Activated naive CD8-positive, alpha-beta T cell treated with anti-CD3 and anti-CD28 coated beads, Interleukin-2, amount 50 U/mL, for 24 hours (primary cell): ENCODE measurements at places on chromosomes 4 and X.

DNA sequence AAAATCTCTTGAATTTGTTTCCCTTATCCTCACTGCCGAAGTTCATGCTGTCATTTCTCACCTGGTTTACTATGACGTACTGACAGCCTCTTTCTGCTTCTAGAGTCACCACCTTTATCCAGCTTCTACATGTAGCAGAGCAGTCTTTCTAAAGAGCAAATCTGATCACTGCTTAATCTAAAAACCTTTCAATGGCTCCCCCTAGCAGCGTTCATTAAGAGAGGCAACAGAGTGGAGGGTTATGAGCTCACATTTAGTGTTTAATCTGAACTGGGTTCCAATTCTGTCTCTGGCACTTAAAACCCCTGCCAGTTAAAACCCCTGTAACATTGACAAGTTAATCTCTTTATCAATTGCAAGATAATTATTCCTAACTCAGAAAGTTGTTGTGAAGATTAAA is 4.4 kb downstream of the RBPJ start:
- peak overlapping the region; percentile 65 for H3K4me3 ChIP-seq
- no peaks in the 10 kb centered on the region for H3K27me3 ChIP-seq
- no peak for DNase-seq

- peak overlapping the region; percentile 44 for H3K4me3 ChIP-seq
- H3K27me3 ChIP-seq, result no peaks in the 10 kb centered on the region
- peaks cover 22% of the 10 kb centered on the region for H3K36me3 ChIP-seq
- peak; percentile 81 for DNase-seq
Measured at GRCh38 chr4:40283968-40284367, 51.2 kb upstream of the CHRNA9 start.

DNA sequence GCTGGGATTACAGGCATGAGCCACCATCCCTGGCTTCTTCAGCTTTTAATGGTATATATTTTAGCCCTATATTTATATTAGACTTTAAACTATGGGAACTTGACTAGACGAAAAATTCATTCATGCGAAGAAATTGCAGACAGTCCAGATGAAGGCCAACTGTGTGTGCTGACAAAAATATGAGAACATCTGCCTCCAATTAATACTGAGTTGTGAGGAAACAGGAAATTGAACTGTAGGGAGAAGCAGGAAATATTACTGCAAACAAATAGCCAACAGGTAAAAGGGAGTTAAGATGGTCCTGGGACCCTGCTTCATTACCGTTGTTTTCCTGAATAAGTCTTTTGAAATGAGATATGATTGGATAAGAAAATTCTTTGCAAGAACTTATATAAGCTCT is 26.3 kb downstream of the MGARP start:
- no peaks in the 10 kb centered on the region for H3K27me3 ChIP-seq
- no peak overlapping the region for H3K4me3 ChIP-seq
- no peak for DNase-seq

DNA sequence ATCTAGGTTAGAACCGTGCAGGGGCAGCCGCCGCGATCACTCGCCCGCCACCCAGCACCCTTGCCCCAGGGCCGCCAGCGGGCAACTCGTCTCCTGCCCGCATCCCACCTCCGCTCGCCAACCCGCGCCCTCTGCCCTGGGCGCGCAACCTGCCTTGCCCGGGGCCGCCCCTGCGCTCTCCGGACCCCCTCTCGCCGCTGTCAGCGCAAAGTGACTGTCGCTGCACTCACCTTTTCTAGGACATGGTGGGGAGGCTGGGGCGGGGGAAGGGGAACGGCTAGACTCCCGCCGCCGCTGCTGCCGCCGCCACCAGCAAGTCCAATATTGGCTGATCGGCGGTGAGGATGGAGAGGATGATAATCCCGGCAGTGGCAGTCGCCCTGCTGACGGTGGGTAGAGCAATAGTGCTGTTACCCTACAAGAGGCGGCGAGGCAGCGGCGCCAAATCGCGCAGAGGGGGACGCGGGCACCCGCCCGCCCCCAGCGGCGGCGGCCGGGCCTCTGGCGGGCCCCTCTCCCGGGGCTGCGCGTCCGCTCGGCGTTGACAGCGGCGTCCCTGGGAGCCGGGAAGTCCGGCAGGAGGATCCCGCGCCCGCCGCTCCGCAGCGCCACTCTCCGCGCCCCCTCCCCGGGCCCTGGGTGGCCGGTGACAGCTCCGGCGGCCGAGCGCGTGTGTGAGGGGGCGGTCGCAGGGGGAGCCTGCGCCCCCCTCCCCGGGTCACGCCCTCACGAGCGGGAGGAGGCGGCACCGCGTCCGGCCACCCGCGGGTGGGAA is 2.3 kb upstream of the NR3C2 start:
- peaks cover 4% of the 10 kb centered on the region for H3K27me3 ChIP-seq
- peaks cover 42% of the 10 kb centered on the region for H3K4me1 ChIP-seq
- peak; percentile 42 for DNase-seq
- H3K27ac ChIP-seq, result peak overlapping the region; percentile 59
- no peaks in the 10 kb centered on the region for H3K36me3 ChIP-seq

DNA sequence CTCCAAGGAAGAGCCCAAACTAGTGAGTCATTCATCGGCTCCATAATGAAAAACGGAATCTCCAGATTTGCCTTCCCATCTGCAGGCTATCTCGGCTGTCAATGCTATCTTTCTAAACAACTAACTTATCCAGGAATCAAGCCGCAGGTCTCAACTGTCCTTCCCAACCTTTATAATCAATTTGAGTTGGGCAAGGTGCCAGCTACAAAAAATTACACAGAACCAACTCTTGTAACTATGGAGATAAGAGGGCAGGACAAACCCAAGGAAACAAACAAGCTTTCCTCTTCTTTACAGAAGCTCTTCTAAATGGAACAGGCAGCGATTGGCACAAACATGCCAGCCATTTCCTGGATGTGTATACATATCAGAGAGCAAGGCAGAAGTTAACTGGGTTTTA is 61.2 kb upstream of the RAI2 start:
- H3K36me3 ChIP-seq, result no peaks in the 10 kb centered on the region
- no peaks in the 10 kb centered on the region for H3K27me3 ChIP-seq
- H3K27ac ChIP-seq, result no peak overlapping the region
- no peak for DNase-seq
- peaks cover 4% of the 10 kb centered on the region for H3K4me1 ChIP-seq

GRCh38 chr4:30836231-30836630 is 116.1 kb downstream of the PCDH7 start:
- no peaks in the 10 kb centered on the region for H3K36me3 ChIP-seq
- H3K27ac ChIP-seq, result no peak overlapping the region
- no peaks in the 10 kb centered on the region for H3K4me1 ChIP-seq

- H3K4me3 ChIP-seq, result no peak overlapping the region
- H3K4me1 ChIP-seq, result peaks cover 2% of the 10 kb centered on the region
- DNase-seq, result no peak
Measured at GRCh38 chrX:65463550-65463949, 71.0 kb downstream of the LAS1L start.

GRCh38 chr4:67809502-67809901 is 55.3 kb upstream of the GNRHR start:
- no peak overlapping the region for H3K27ac ChIP-seq
- no peaks in the 10 kb centered on the region for H3K27me3 ChIP-seq
- H3K4me1 ChIP-seq, result no peaks in the 10 kb centered on the region

DNA sequence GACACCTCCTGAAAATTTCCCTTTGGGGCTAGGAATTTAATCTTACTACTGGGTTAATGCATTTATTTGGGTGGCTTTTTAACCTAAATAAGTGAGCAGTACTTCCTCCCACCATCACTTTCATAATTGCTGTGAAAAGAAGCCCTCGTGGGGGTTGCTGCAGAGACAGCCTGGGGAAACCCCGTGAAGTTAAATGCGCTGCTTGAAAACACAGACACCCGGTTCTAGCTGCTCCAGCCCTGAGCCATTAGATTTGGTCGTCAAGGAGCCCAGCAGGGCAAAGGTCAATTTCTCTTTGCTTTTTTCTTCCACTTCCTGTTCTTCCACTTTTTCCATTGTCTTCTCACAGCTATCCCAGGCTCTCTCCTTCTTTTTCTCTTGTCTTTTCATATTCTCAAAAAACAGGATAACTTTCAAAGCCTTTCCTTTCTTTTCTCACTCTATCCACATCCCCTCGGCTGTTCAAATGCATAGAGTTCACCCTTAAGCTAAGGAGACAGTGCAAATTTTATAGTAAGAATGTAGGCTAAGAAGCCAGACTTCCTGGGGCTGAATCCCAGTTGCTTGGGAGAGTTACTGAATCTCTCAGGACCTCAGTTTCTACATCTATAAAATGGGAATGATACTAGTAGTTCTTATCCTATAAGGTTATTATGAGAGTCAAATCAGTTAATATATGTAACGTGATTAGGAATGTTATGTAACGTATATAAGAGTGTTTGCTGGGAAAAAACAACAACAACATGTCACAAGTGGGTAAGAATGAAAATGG is 91.5 kb upstream of the ZNF827 start:
- no peak overlapping the region for H3K27ac ChIP-seq
- H3K4me3 ChIP-seq, result no peak overlapping the region
- H3K27me3 ChIP-seq, result peaks cover 19% of the 10 kb centered on the region
- DNase-seq, result peak; percentile 13
